ENCODE measurements at places on chromosomes 3 and 15.

DNA sequence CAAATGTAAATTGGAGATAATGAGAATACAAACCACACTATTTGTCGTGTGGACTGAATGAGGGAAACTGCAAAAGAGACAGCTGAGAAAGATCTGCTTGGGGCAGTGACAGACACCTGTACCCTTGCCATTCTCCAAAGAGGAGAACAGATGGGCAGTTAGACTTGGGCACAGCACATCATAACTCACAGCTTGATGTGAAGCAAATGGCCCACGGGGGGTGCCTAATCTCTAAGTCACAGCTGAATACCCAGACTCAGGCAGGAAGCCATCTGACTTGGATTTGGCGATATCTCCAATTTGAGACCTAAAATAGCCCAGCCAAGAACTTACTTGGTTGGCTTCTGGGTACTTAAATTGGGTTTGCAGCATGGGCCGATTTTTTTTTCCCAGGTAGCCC lies 10.0 kb upstream of the SLC6A11 start:
- DNase-seq: no peak

DNA sequence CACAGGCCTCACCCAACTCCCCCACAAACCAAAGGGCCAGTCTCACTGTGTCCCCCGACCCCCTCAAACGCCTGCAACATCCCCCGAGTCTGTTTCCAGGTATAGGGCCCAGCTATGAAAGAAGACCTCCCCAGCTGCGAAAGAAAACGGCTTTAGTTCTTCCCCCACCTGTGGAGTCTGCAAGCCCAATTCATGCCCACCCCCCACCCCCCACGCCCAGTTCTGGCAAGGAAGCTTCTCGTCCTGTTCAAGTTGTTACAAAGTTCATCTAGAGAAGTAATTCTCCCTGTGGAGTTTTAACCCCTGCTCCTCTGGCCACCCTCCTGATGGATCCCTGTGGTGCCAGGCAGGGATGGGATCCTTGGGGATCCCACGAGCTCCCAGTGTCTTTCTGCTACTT lies 54.4 kb downstream of the CCDC66 start:
- no peak for DNase-seq

- DNase-seq: no peak
These were observed 73.2 kb upstream of the ZBED2 start for GRCh38 chr3:111668326-111668725.

DNA sequence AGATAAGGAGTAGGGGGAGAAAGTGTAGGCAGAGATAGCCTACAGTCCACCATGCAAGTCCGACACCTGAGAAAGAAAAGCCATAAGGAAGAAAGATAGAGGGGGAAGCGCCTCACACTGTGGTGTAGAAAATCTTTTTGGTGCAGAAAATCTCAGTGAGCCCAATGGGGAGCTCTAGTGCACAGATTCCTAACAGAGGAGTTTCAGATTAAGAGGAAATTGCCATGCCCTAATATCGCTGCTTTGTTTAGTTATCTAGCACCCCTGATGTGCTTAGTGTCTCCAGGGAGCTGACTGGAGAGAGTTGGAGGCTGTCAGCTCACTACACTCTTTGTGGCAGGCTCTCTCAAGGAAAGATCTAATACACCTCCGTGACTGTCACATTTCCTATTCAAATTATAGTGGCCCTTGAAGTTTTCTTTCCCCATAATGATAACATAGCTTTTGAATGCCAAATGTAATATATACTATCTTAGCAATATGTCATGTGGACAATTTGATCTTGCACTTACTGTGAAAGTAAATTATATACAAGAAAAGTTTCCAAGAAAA lies 33.7 kb downstream of the CGGBP1 start:
- DNase-seq: no peak

GRCh38 chr3:182268711-182269110 lies 524.6 kb upstream of the ATP11B start:
- no peak for DNase-seq

Data from NCI-H1092 (cell line).